ENCODE measurements at places on chromosomes 6 and 20.
A peak's percentile ranks its signal among the peaks of the same experiment; 100 is the strongest.

DNA sequence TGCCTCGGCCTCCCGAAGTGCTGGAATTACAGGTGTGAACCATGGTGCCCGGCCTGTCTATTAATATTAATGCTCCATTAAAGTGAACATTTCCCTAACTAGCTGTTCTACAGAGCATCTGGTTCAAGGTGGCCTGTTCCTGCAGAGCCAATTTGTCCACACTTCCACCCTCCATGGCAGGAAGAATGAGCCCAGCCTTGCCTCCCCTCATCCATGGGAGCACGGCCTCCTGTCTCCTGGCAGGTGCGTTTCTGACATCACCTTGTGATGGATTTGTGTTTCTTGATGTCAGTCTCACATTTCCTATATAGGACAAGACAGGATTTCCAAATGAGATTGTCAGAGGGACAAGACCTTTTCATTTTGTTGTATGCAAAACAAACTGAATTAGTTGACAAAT is 105.7 kb upstream of the FRMD1 start:
- DNase-seq = no peak

- peak; percentile 28 for DNase-seq
Observed at GRCh38 chr6:15254070-15254975, 8.5 kb downstream of the JARID2 start.

DNA sequence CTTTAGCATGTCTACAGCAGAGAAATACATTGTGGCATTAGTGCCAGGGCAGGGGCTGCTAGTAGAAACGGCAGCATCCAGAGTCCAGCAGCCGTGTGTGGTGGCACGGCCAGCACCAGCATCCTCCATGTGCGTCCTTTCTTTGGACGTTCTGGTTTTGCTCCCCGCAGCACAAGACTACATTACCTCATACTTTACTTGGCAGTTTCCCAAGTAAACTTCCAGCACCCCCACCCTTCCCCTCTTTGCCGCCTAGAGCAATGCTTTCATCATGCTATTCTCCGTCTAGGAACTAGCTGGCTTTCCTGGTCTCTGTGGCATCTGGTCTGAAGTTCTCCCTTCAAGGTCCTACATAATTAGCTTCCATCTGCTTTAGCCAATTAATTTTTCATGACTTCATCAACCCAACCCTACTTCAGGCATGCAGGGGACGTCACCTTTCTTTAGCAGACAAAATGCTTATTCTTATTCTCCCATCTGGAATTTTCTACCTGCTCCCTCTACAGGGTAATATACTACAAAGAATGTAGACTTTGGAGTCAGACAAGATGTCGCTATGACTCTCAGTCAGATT is 67.6 kb downstream of the BLOC1S5 start:
- DNase-seq = peak; percentile 64

GRCh38 chr6:128632131-128632530 is 111.7 kb upstream of the PTPRK start:
- DNase-seq = peak; percentile 2

DNA sequence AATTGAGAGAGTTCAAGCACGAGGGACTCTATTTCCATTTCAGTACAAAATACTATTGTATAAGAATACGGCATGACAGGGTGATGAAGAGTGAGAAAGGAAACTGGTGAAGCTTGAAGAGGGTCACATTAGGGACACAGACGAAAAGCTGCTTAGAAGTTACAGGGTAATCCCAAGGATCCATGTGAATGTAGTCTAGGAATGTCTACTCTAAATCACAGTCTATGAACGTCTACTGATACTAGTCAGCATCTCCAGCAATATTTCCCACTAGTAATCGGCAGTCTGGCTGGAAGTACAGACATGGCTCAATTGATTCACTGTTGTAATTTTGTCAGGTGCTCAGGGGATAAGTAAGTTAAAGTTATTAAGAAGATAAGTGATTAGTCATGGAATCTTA is 156.4 kb downstream of the ASCC3 start:
- no peak for DNase-seq

GRCh38 chr20:42864116-42864515 is 325.6 kb downstream of the PTPRT start:
- no peak for DNase-seq

GRCh38 chr6:128024046-128024445 is 123.2 kb upstream of the THEMIS start:
- no peak for DNase-seq

GRCh38 chr6:28345201-28345600 is 4.5 kb upstream of the ZKSCAN3 start:
- DNase-seq = no peak

- DNase-seq = peak; percentile 34
Observed at GRCh38 chr20:57509665-57510237, 15.2 kb downstream of the CTCFL start.

DNA sequence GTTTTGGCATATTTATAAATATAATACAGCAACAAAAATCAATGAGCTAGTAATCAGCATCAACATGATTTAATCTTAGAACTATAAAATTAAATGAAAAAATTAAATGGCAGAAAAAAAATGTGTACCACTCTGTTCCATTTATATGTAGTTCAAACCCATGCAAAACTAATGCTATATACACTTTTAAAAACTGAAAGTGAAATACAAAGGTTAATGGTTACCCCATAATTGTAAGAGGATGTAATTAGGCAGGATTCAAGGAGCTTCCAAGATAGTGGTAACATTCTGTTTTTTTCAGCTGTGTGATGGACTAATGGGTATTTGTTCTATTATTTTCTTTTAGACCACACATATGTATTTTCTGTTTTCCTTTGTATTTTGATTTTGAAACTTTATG is 492.1 kb downstream of the UTRN start:
- no peak for DNase-seq

- no peak for DNase-seq
Observed at GRCh38 chr6:818196-818595, 125.3 kb upstream of the EXOC2 start.

- DNase-seq = peak; percentile 76
Observed at GRCh38 chr6:6676910-6677441, 88.5 kb downstream of the LY86 start.

DNA sequence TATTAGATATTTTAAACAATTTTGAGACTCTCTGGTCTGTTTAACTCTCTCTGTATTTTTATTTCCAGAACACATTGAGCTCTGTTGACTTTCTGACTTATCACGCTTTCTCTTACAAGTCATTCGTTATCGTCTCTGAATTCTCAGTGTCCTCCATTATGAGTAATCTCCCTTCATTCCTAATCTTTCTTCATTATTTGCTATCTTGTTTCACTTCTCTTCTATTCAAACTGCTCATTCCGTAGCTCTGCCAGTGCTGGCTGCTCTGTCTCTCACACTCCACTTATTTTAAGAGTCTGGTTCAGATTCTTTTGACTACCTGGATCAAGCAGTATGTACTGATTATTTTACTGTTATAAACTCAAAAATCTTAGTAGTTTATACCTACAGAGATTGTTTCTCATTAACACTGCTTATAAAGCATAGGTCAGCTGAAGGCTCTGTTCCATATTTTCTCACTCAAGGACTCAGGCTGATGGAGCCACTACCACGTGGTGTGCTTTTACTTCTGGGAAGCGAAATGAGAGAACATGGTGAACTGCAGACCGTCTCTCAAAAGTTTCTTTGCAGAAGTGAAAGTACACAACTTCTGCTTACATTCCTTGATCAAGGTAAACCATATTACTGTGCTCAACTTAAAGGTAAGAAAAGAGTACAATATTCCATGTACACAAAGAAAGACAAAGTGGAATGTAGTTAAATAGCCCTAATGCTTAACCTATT is 485.2 kb downstream of the GRIK2 start:
- DNase-seq = no peak

DNA sequence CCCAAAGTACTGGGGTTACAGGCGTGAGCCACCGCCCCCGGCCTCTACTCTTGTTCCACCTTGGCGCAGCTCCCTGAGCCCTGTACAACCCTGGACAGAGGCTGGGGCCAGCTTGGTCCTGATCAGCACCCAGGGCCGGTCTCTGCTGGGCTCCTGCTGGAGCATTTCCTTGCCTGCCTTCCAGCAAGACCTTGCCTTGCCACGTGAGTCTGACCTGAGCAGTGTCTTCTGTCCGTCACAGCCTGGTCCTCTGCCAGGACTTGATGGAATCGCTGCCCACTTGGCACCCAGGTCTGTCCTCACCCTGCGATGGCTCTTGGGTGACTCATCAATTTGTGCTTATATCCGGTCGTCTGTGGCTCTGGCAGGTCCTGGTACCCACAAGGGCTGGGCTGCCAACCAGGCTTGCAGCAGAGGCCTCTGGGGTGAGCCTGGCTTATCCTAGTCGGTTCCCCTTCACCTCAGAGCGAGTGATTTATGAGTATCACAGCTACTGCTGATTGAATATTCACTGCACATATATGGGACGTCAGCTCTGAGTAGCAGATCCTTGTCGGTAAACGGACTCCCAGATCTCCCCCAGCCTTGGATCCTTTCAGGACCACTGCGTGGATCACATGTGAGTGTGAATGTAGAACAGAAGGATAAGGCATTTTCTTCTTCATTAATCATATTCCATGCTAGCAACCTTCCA is 10.1 kb upstream of the SULF2 start:
- DNase-seq = peak; percentile 8

DNA sequence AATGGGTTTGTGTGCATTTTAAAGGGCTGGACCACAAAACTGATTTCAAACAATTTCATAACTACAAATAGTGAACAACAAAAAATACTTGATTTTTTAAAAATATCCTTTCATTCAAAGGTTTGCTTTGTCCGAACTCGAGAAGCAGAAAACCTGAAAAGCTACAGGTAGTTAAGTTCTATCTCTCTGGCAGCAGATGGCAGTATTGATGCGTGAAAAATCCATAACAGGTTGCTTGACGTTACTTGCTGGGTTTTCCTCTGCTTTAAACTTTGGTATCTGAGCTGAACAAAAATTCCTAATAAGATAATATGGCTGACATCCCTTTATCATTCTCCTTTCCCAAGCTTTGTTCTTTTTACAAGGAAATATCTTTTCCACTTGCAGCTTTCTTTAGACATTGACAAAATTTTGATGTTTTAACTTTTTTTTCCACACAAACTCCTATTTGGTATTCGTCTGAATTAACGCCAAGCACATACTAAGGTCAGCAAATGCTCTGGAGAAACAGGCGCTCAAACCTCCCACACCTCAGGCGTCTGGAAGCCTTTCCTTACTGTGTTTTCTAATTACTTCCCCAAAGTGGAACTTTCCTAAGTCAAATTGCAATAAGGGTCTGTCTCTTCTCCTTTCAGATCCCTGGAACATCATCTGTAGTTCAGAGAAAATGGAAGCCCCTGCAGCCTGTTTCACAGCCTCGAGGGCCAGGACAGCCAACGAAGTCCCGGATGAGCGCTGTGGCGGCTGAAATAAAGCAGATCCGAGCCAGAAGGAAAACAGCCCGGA is 50.3 kb upstream of the GFRAL start:
- DNase-seq = peak; percentile 52

DNA sequence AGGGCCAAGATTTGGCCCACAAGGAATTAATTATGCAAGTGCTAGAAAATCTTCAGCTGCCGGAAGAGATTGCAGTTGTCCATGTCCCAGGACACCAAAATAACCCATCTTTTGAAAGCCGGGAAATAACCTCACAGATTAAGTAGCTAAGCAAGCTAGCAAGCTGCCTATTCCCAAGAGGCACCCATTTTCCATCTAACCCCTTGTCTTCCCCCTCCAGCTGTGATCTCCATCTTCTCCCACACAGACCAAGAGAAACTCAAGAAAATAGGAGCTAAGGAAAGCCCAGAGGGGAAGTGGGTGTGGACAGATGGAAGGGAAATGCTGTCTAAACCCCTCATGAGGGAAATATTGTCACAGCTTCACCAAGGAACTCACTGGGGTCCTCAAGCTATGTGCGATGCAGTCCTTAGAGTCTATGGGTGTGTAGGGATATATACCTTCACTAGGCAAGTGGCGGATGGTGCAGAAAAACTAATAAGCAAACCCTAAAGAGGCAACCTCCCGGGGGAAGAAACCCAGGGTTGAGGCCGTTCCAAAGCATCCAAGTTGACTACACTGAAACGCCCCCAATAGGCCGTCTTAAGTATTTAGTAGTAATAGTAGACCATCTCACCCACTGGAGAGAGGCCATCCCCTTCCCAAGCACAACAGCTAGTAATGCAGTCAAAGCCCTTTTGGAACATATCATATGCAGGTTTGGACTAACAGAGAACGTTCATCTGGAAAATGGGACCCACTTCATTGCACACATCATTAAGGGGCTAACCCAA is 64.3 kb upstream of the PRSS16 start:
- DNase-seq = no peak

DNA sequence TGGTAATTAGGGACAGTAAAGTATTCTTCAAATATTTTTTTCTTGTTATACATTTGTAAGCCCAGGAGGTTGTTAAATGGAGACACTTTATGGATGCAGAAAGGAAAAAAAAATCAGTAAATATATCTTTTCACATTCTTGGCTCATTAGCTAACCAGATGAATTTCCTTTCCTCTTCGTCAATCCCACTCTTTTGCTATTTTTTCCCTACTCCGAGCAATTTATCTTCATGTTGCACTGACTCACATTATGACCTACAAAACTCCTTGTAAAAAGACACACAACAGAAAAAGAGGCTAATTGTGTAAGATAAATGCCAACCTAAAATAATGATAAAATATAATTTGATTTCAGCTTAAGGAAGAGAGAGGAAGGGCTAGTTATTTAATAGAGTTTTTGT is 472.9 kb upstream of the ZNF337 start:
- peak; percentile 81 for DNase-seq

GRCh38 chr6:33216117-33216649 is 7.9 kb downstream of the RING1 start:
- no peak for DNase-seq

GRCh38 chr6:148179786-148180185 is 162.9 kb upstream of the SASH1 start:
- DNase-seq = peak; percentile 55

Measured in EH (cell line).